ENCODE measurements at places on chromosomes 5 and 9.

DNA sequence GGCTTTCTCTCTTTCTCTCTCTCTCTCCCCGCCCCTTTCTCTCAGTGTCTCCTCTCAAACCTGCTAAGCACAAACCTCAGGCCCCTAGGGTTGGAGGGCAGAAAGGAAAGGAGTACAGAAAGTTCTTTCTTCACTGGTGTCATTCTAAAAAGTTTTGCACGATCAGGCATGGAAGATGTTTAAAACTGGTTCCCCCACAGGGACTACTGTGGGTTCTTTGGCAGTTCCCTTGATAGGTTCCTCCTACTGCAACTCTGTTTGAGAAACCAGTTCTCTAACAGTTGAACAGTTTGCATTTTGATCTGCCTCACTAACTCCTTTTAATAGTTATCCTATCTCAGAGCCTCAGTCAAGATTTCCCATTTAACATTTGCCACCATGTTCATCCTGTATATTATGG lies 82.9 kb downstream of the CDO1 start:
- DNase-seq, result no peak

- no peak for DNase-seq
Observed at GRCh38 chr9:120616966-120617935, 37.3 kb upstream of the CDK5RAP2 start.

DNA sequence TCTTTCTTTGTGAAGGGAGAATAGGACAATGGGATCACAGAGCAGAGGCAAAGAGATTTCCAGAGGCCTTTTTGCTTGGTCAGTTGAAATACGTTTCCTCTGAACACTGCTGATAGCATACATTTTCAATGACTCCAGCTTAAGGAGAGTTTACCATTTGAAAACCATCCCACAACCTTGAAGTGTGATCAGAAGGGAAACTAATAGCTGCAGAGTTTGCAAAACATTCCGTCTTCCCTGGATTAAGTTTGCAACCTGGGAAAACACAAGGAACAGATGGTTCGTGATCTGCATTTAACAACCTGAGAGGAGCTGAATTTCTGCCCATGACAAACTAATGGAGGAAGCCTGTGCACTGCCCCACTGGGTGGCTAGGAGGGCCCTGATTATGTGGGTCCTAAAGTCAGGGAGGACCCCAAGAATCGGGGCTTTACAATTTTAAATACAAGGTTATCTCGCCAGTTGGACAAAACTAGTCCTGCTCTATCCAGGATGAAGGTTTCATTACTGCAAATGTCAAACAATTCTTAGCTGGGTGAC lies 35.6 kb downstream of the MTX3 start:
- DNase-seq, result no peak

GRCh38 chr5:11918463-11919045 lies 14.3 kb upstream of the CTNND2 start:
- DNase-seq, result no peak

DNA sequence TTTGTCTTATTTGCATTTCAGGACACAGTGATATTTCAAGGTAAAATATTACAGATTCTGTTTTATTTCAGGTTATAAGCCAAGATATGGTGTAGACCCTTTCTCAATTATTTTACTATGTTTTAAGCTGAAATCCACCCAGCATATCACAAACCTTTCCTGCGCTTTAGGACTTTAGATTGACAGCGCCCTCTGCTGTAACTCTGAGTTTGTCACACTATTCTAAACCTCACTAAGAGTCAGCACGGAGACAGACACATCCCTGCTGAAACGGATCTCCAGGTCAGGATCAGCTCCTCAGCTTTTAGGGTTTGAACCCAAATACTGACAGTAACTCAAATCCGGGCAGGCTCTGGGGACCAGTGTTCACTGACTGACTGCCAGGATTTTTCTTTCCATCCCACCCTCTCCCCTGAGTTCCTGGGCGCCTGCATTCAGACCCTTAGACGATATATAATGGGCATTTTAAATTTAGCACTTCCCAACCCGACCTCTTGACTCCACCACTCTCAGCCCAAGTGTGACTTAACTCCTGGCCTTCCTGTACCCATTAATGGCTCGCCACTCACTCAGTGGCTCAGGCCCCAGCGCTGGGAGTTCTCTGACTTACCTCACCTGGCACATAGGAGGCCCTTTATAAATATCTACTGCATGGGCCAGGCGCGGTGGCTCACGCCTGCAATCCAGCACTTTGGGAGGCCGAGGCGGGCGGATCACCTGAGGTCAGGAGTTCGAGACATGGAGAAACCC lies 33.5 kb downstream of the TLX3 start:
- DNase-seq, result peak; percentile 49

DNA sequence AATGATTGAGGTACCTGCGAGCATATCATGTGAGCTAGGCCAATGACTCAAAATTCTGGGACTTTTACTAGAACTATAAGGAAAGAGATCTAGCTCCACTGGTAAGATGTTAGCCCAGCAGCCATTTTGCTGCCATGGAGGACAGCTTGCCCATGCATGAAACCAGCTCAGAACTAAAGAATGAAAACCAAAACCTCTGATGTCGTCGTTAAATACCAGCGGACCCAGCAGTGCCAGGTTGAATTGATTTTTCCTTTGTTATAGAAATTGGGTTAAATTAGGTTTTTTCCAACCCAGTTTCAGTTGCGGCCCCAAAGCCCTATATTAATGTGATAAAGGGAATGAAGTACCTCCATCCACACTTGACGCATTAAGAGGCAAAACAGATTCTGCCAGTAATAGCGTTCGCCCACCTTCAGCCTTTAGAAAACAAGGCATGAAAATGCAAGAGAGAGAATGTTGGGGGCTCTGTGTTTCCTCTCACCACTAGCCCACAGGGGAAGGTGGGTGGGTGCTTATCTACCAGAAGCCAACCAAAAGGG lies 5.5 kb upstream of the ITK start:
- DNase-seq, result no peak

- DNase-seq, result no peak
Observed at GRCh38 chr5:62266573-62266972, 39.4 kb upstream of the KIF2A start.

DNA sequence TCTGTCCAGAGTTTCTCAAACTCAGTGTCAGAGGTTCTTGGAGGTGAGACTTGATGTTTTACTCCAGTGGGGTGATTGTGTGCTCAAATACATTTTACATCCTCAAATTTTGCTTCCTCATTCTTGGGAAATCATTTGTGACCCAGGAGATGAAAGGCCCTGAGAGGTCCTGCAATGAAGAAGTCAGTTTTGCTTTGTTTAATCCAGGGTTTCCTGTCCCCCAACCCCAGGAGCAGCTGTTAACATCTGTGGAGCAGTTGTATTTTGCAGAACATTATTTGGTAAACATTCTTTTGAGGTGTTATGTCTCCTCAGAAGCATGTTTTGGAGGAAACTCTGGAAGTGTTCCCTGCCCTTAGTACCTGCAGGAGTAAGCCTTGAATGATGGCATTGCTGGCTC lies 59.8 kb downstream of the DAB2IP start:
- no peak for DNase-seq

DNA sequence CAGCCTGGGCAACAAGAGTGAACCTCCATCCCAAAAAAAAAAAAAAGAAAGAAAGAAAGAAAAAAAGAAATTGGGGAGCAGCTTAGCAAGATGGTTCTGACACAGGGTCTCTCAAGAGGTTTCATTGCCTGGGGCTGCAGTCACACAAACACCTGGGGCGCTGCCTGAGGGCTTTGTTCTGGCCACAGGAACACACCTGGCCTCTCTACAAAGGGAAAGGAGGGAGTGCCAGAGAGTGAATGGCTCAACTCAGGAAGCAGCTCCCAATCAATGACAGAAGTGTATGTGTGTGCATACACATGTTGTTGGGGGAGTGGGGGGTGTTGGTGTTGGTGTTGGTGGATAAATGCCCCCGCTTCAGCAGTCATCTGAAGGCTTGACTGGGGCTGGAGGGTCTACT lies 32.4 kb upstream of the CTNNA1 start:
- no peak for DNase-seq

DNA sequence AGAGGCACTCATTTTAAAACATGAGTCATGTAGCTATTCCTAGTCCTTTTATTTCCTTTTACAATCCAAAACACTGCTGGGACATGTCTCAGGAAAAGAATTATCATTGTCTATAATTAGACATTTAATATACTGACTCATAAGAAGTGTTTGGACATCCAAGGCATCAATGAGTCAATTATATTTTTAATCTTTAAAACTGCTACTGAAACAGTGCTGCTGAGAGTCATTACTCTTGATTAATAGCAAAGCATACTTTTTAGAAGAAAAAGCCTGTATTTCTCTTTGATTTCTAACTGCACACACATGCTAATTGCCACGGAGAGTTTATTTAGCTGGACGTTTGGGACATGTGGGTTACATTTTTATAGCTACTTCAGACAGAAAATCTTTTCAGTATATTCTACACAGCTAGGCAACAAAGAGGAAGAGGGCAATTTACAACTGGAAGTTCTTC lies 1249.0 kb upstream of the CDH18 start:
- DNase-seq, result no peak

DNA sequence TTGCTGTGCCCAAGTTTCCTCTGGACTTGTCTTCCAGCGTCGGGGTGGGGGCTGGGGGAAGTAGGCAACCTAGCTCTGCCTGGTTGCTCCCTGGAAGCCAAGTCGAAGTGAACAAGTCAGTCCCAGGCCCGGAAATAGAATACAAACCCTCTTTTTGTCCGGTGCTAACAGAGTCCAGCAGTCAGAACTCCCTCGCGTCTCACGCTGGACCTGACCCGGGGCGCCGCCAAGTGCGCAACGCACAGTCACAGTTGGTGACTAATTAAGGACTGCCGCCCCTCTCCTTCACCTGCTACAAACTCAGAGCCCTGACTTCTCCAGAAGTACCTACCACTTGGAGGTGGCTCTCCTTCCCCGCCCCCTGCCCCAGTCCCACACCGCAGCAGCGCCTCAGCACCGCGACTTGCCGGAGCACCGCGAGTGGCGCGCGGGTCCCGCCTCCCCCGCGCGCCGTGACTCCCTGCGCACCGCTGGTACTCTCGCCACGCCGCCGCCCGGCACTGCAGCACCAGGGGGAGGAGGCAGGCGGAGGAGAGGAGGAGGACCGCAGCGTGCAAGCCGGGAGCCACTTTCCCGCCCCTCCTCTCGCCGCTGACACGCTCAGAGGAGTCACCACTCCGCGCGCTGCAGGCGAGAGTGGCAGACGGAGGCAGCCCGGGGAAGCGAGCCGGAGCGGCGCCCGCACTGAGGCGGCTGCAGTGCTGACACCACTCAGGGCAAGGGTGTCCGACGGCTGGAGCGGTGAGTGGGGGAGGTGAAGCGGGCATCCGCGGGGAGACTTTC lies at the start of gene SV2C:
Gene SV2C (plus strand): TSS at position 612 of the 783 bp plus-strand sequence. CDS start 48,368 bp downstream, outside the sequence.
- DNase-seq, result no peak

GRCh38 chr5:123088031-123088805 lies 823 bp upstream of the PRDM6 start:
- DNase-seq, result no peak

DNA sequence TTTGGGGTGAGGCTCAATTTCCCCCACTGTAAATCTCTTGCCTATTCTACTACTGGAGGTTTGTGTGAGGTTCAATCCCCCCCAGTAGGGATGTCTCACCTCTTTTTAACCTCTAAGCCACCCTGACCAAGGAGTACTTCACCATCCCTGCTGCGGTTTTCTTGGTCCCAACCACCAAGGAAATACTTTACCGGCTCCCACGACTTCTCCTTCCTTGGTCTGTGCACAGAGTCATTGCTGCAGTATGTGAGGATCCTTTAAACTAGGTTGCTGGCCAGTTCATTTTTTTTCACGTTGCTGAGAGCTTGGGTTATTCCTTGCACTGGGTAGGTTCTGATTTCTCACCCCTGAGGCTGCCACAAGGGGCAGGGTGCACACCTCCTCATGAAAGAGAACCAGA lies 22.5 kb upstream of the HMGCS1 start:
- no peak for DNase-seq

GRCh38 chr9:120911295-120911837 lies 15.2 kb downstream of the TRAF1 start:
- DNase-seq, result no peak

DNA sequence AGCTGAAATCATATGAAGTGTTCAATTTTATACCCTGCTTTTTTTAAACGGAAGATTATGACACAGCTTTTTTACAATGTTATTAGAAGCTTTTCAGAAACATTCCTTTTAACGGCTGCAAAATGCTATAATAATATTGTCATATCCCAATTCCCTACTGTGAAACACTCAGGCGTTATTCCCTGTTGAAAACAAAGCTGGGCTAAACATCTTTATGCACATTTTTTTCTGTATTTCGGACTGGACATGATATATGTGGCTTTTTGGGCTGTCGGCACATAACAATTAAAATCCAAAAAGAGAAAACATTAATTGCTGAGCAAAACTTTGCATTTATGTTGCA lies 12.0 kb upstream of the CTSL start:
- DNase-seq, result no peak

GRCh38 chr5:127849408-127849807 lies 146.2 kb downstream of the CCDC192 start:
- DNase-seq, result no peak

DNA sequence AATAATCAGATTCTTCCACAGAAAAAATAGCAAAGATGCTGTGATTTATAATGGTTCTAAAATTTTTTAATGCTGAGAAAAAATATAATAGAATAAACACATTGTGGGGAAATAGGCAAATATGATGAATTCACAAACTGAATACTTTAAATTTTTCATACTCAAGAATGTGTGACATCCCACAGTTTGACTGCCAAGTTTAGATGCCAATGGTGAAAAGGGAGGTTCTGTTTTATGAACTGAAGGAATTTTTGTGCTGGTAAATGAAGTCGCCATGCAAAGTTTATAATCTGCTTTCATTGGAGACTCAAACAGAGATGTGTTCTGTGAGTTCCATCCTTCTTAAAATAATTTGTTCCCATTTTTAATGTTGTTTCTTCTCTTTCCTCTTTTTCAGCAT lies 367.5 kb upstream of the ADAMTS16 start:
- DNase-seq, result no peak

- DNase-seq, result no peak
Observed at GRCh38 chr9:137406876-137407589, 15.9 kb downstream of the EXD3 start.

GRCh38 chr9:34380511-34381315 lies 4.0 kb upstream of the MYORG start:
- peak; percentile 15 for DNase-seq

- DNase-seq, result no peak
Observed at GRCh38 chr5:117880932-117881331, 1107.4 kb downstream of the DTWD2 start.

- no peak for DNase-seq
Observed at GRCh38 chr9:107260437-107261081, 22.5 kb upstream of the RAD23B start.

- DNase-seq, result no peak
Observed at GRCh38 chr5:151023651-151024050, 3.3 kb downstream of the GPX3 start.

DNA sequence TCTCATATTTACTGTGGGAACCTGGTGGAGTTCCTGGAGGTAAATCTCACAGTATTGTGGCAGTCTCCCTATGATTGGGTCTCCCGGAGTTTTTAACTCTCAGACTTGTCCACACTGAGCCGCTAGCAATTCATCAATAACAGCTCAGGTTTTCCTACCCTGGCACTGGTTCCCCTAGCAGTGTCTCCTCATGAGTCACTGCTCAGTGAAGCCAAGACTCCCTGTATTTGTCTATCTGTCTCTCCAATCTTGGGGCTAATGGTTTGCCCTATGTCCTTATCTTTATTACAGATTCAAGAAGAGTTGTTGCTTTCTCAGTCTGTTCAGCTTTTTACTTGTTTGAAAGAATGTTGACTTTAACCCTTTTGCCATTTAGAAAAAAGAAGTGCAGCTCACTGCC lies 176.7 kb upstream of the FGF10 start:
- no peak for DNase-seq

- DNase-seq, result no peak
Observed at GRCh38 chr9:25374281-25374680, 304.0 kb downstream of the TUSC1 start.

All from SHP77 treated with DMSO at 0.1 percent for 48 hours (cell line).